ENCODE measurements at places on chromosomes 7 and 10.

GRCh38 chr7:44073664-44074348, 8.4 kb upstream of the PGAM2 start:
- DNase-seq = peak; percentile 92

DNA sequence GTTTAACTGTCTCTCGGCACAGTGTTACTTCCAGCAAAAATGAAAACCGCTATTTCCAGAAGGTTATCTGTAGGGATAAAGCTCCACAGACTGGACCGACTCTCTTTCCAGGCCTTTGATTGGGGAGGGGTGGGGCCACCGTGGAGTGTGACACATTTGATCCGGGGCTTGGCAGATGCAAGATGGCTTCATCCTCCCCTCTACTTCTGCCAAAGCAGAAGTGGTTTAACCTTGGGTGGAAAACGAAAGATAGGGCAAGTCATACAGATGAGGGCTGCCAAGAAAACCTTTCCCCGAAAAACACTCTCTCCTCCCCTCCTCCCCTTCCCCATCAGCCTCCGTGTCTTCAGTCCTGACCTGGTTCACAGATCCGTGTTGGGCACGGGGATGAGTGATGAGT, 139.7 kb upstream of the SH2B2 start:
- DNase-seq = peak; percentile 67

GRCh38 chr7:83798489-83798888, 149.6 kb upstream of the SEMA3E start:
- no peak for DNase-seq

GRCh38 chr10:35040760-35041501, 49.2 kb downstream of the CUL2 start:
- no peak for DNase-seq

DNA sequence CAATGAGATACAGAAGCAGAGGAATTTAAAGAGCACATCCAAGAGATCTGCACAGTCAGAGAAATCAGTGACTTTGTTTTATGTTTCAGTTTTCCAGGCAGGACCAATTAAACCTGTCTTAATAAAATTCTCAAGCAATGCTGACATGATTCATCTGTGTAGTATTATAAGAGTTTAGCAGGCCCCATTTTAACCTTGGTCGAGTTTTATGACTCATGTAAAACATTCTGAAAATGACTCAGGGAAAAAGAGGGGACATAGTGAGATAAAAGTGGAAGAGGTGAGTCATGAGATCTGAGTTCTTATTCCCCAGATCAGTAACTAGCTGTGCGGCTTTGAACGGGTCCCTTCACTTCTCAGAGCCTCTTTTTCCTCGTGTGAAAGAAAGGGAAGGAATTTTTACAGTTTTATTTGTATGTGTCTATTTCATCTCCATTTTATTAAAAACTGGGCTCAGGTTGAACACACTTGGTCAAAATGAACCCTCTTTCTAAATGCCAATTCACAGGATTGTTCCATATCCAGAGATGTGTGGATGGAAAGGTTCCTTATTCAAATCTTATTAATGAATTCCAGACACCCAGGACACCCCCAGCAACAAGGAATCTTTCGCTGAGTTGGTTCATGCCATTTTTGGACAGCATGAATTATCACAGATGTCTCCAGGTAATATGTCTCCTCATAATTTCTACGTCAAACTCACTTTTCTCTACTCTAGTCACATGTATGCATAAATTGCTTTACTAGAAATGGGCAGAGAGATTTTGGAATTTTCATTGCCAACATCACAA, 143.2 kb downstream of the JAZF1 start:
- peak; percentile 63 for DNase-seq

DNA sequence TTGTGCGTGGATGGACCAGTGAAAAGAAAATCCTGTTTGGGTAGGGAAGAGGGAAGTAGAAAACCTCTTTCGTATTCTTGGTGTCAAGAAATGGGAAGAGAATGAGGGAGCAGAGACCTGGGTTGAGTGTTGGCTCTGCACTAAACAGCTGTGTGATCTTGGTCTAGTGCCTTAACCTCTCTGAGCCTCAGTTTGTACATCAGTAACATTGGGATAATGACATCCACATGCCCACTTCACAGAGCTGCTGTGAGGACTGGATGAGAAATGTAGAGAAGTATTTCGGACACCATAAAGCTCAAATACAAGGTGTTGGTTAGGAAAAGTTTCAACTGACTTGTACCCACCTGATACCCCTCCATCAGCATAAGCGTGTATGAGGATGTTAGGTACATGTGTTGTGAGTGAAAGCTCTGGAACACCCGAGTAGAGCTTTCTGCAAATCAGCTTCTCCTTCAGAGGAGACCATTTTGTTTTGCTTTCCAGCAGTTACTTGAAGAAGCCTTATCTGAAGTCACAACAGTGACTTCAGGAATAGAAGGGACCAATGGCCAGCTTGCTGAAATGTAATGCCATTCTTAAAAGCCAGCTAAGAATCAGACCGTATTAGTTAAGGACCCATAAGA, 11.2 kb downstream of the TRIM56 start:
- no peak for DNase-seq

DNA sequence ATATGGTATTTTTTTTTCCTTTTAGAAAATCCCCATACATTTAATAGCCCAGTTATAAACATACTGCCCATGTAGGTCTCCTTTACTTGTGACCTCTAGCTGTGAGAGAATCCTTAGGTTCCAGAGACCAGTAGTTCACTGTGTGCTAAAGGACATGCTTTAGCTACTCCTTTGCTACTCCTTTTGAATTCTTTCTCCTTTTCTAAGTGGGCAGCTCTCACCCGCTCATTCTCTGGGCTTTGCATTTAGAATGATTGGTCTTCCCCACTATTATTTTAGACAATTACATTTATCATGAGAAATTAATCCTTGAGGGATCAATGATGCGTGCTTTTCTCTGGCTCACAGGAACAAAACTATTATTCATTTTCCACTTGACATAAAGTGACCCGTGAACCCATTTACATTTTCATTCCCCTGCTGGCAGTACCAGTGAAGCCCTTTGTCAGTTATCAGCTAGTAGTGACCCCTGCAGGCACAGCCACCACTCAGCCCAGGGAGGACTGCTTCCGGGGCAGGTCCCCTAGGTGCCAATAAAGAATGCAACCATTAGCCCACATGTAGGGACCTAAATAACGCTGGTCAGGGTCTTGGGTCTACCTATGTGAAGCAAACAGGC, 844.3 kb downstream of the CNTNAP2 start:
- DNase-seq = no peak

GRCh38 chr10:17850501-17850900, 41.4 kb downstream of the MRC1 start:
- DNase-seq = no peak

GRCh38 chr10:7605565-7606295, 61.0 kb downstream of the ITIH5 start:
- no peak for DNase-seq

GRCh38 chr10:96720422-96721206, at the start of gene PIK3AP1:
TSS of gene PIK3AP1 (minus strand) at chr10:96720514. CDS start at chr10:96720394, 120 bp downstream.
- peak; percentile 80 for DNase-seq

DNA sequence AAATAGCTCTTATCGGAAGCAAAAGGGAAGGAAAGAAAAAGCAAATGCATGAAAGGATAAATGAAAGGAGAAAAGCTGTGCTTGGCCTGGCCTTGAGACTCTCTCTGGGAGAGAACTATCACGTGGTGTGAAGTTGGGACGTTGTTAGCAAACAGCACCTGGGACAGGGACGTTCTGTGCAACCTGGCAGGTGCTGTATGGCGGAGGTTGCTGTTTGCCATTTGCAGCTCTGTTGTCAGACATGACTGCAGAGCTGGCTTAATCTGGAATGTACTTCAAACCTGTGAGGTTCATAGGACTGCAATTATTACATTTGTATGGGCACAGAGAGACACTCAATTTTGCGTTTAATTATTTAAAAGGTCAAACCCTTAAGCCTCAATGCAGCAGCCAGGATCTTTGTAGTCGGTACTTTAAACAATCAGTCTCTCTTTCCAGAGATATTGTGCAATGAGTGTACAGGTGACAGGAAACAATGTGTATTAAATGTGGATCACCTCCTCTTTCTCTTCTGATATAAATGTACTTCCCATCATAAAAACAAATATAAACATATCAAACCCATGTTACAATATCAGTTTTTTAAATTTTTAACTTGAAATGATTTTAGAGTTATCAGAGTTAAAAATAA, 800.5 kb upstream of the KCND2 start:
- no peak for DNase-seq

GRCh38 chr10:13984647-13985155, 346.0 kb downstream of the FRMD4A start:
- DNase-seq = peak; percentile 61

- no peak for DNase-seq
Measured at GRCh38 chr10:2701802-2702201, 365.5 kb upstream of the PFKP start.

DNA sequence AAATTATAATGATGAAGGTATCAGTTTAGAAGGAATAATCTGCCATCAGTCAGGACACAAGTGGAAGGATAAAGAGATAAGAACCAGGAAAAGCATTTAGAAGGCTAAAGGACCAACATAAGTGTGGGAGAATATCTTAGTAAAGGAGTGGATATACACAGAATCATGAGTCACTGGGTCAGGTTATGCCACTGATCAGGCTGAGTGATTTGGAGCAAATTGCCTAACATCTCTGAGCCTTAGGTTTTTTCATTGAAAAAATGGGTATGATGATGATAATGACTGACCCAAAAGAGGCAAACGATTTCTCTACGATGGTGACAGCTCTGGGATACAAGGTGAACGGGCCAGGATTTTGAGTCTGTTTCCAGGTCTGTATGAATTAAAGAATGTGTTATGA, 2.8 kb upstream of the CUL1 start:
- peak; percentile 10 for DNase-seq

DNA sequence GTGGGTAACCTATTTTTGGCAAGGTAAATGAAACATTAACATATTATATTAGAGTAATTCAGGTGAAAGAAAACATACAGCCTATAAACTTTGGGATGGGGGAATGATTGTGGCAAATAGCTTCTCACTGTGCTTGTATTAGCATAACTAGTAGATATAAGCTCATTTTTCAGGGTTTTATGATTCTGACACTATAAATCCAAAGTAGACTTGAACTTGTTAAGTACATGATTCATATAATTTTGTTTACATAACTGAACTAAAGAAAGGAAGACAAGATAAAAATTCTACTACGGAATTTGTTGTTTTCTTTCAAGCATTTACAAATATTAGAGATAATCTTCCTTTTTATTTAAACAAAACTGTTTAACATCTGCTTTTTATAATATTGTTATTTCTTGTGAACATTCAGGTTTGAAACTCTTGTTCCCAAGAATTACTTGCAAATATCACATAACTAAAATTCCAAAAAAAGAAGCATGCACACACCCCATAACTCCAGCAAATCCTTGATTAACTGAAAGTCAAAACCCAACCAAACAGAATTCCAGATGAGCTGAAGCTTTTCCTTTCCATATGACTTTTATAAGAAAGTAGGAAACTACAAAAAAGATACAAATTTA, 142.3 kb downstream of the JAZF1 start:
- DNase-seq = no peak

DNA sequence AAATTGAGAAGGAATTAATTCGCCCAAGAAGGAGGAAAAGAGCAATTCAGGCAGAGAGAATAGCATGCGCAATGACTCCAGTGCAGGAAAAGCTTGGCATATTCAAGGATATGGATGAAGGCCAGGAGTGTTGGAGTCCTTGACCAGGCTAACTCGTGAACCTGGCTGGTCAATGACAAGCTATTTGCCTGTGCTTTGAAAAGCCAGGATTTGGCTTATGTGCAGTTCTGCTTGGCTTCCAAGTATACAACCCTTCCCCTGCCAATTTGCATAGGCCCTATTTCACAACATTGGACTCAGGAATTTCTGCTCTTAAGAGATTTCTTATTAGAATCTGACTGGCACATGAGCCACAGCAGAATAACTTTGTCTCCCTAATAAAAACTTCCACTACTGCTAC, 72.3 kb upstream of the SP8 start:
- DNase-seq = no peak

GRCh38 chr7:105205592-105206237, 183.0 kb downstream of the SRPK2 start:
- DNase-seq = peak; percentile 61

GRCh38 chr7:98107313-98107721, 655 bp downstream of the LMTK2 start:
- peak; percentile 25 for DNase-seq

GRCh38 chr7:107327986-107328569, 141.8 kb upstream of the GPR22 start:
- DNase-seq = no peak

GRCh38 chr7:25246306-25246705, 18.0 kb upstream of the NPVF start:
- no peak for DNase-seq

- peak; percentile 66 for DNase-seq
Measured at GRCh38 chr10:30862486-30862885, 169.2 kb downstream of the ZNF438 start.

GRCh38 chr10:108439397-108439796, 1274.9 kb upstream of the SORCS1 start:
- DNase-seq = no peak

- no peak for DNase-seq
Measured at GRCh38 chr10:129788215-129788614, 175.9 kb downstream of the EBF3 start.

All from inflammatory macrophage treated with lipopolysaccharide for 4 hours (primary cell).